ENCODE measurements at places on chromosomes 13 and 19.

DNA sequence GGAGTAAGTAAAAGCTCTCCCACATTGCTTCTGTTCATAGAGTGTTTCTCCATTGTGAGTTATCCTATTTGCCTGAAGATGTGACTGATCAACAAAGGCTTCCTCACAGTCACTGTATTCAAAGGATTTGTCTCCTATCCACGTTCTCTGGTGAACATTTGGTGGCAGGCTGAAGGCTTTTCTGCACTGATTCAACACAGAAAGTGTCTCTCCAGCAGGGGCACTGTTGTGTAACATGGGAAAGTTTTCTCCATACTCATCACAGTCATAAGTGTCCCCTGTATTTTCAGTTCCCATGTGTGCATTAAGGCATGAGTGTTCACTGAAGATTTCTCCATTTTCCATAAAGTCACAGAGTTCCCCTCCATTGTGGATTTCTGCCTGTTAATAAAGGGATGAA is 17.6 kb downstream of the ZNF121 start:
- no peak for DNase-seq

DNA sequence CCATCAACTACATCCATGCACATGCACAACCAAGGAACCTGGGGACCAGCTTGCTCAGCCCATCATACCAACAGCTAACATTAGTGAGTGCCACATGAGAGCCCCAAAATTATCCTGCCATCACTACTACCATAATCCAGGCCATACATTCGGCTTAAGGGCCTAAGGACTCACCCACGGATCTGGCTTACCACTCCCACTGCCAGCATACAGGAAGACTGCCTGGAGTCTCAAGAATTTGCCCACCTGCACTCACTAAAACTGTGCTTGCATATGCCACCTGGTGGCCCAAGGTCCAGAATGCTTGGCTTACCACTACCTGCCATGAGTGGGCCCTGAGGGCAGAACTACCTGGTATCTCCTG is 1562.9 kb upstream of the PRR20A start:
- no peak for DNase-seq

DNA sequence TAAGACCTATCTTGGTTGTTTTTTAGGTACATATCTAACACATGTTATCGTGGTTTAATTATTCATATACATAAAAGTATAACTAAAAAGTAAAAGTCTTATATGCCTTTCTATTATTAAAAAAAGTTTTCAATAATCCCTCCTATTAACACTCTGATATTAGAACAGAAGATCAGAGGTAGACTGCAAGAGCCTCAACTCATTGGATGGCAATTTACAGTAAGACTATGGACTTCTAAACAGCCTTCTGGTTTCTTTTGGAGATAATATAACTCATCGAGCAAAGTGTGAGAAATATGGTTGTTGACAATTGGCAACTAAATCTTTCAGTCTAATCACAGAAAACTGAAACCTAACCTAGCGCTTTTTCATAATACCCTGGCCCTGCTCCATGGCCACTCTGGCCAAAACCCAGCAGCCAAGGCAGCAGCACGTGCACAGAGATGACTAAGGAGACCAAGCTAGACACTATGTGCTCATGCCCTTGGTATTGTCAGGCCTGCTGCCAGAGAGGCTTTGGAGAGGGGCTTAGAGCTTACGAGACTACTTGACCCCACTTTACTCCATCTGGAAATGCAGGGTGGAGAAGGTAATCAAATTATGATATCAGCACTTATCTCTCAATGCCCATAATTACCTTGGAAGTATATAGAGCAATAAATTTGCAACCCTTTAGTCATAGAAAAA is 40.6 kb upstream of the EEF1AKMT1 start:
- DNase-seq: no peak

DNA sequence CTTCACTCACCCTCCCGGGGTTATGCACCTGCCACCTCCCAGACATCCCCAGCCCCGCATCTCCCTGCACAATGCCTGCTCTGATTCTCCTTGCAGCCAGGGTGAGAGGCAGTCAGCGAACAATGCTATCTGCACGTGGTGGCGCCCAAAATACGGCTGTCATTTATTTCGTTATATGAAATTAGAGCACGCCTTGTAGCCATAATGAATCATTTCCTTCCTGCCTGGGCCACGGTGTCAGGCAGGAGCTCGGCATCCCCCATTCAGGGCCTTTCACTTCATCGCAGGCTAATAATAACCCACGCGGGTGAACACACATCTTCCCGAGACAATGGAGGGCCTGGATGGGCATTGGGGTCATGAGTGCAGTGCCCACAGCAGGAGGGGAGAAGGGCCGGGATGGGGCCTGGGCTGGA is 143.8 kb upstream of the ZNF507 start:
- no peak for DNase-seq

- DNase-seq: no peak
Observed at GRCh38 chr13:80050252-80050651, 290.7 kb downstream of the SPRY2 start.

DNA sequence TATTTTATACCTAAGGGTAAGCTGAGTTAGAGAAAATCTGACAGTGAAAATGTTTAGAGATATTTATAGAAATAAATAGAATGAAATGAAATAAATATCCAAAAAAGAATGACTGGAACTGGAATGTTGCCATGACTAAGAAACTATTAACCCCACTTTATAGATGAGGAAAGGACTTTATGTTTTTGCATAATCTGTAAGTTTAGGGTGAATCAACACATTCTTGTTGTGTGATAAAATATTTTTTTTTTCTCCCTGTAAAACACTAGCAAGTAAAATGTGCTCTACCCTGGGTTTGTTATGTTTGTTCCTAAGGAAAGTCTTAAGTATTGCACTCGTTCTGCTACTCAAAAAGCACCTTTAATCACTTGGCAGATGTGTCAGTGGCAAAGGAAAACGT is 83.8 kb upstream of the KL start:
- no peak for DNase-seq

GRCh38 chr13:76380446-76381065 is 505.6 kb downstream of the KCTD12 start:
- DNase-seq: no peak

Data from stimulated activated CD8-positive, alpha-beta memory T cell treated with anti-CD3 and anti-CD28 coated beads, Interleukin-7, amount 100 ng/mL, for 48 hours (primary cell).